NCI-H774 (cell line): ENCODE measurements at places on chromosomes 1 and 21.

DNA sequence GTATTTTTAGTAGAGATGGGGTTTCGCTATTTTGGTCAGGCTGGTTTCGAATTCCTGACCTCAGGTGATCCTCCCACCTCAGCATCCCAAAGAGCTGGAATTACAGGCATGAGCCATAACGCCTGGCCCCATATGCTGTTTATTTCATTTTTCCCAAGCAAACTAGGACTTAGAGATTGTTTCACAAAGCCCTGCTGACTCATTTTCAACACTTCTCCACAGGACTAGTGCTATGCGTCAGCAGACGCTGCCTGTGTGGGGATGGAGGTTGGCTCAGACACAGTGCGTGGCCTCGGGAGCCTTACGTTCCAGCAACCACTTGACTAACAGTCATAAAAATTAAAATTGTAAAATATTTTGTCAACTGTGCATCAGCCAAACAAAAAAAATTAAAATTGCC lies 22.7 kb downstream of the PKNOX1 start:
- DNase-seq, result no peak

- no peak for DNase-seq
Observed at GRCh38 chr1:24451746-24452145, 36.1 kb downstream of the NIPAL3 start.

- peak; percentile 43 for DNase-seq
Observed at GRCh38 chr1:24930260-24931145, at the start of gene RUNX3. RUNX3 (minus strand) TSS chr1:24930276; CDS start chr1:24929868, 408 bp downstream.

DNA sequence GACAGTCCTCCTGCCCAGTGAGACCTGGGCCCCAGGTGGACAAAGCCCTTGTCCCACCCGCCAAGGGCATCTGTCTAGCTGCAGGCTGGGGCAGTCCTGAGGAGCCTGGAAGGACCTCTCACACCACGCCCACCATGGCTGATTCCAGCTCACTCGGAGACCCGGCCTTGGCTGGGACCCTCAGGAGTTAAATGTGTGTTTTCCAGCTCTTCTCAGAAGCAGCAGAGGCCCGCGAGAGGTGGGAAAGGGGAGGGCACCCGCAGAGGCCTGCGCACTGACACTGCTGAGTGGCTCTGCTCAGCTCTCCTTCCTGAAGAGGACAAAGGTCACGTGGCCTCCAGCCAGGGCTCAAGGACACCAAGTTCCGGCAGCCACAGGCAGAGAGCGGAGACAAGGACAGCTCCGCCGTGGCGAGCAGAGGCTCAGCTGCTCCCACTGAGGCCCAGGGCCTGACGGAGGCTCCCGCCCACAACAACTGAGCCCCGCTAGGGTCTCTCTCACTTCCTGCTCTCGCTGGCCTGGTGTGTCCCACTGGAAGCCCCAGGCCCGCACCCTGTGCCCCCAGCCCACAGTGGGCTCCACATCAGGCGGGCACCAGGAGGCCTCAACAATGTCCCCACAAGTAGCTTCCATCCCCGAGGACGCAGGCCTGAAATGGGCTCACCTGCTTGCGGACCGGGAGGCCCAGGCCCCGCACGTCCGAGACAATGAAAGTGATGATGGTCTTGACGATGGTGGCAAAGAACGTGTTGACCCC lies 16.9 kb downstream of the SLC19A1 start:
- no peak for DNase-seq

DNA sequence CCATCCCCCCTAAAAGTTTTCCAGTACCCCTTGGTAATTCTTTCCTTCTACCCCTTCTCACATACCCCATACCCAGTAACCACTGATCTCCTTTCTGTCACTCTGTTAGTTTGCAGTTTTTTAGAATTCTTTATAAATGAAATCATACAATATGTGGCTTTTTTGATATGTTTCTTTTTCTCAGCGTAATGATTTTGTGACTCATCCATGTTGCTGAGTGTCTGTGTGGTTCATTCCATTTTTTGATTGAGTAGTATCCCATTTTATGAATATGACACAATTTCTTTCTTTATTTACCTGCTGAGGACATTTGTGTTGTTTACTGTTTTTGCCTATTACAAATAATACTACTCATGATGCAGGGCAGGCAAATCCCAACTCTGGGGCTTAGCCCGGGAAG lies 1605.3 kb downstream of the BRINP3 start:
- DNase-seq, result no peak

DNA sequence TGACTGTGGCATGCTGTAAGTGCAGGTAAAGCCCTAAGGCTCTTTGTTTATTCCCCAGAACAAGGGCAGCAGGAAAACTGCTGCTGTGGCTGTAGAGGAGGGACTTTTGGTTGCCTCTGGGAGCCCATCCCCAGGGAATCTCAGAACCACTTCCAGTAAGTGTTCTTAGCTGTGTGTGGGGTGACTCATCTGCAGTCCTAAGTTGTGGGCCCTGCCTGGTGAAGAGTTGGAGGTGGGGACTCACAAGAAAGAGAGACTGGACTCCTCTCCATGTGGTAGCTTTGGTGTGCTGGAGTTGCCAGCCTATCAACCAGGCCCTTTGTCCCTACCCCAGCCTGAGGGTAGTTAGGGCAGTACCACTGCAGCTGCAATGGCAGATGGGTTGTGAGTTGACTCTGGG lies 24.0 kb upstream of the DENND1B start:
- no peak for DNase-seq

DNA sequence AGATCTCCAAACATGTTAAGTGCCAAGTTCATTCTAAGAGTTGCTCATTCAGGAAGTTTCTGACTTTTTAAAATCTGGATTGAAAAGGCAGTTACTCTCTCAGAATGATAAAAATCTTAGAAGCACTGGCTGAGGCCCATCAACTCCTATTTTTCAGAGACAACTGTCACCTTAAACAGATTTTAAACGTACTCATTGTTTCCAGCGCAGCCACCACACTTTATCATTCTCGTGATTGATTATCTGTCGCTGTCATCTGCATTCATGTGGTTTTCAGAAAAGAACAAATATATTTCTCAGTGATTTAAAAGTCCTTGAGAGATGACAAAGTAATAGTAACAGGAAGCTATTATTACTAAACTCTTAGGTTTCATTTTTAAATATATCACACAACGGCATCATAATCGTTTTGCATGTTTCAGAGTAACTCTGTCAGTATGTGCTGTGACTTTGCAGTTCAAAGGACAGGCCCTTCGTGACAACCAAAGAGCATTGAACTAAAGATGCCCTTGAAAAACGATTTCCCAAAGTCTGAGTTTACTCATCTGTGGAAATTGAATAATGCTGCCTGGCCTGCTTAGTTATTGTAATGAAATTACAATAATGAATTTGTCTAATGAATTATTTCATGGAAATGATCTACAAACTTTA lies 14.9 kb upstream of the KCNK1 start:
- no peak for DNase-seq

DNA sequence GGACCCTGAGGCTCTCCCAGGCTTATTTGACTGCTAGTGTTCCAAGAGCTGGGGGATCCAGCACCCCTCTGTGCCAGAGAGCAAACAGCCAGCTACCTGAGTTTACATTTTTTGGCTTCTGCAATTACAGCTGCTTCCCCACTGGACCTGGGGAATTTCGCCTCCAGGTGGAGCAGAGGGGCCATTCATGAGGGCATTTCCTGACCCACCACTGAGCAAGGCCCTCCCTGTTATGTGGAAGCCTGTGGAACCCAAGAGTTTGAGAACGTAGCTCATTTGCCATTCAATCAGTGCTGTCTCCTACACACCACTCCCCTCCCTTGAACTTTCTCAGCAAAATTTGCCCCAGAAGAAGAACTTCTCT lies 42.7 kb upstream of the TMEM51 start:
- DNase-seq, result no peak

DNA sequence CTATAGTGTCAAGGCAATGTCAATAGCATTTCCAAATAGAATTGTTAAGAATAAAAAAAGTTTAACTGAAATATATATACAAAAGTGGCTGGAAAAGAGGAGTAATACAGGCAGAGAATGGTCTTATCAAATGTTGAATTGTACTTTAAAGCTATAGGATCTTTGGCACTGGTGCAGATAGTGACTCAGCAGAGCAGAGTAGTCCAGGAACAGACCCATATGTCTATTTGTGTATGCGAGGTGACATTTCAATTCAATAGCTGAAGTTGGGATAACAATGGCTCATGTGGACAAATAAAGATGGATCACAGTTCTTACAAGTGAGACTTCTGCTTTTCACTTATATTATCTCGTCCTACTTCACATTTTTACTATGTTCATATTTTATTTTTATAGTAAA lies 543.0 kb upstream of the B3GALT2 start:
- peak; percentile 29 for DNase-seq

DNA sequence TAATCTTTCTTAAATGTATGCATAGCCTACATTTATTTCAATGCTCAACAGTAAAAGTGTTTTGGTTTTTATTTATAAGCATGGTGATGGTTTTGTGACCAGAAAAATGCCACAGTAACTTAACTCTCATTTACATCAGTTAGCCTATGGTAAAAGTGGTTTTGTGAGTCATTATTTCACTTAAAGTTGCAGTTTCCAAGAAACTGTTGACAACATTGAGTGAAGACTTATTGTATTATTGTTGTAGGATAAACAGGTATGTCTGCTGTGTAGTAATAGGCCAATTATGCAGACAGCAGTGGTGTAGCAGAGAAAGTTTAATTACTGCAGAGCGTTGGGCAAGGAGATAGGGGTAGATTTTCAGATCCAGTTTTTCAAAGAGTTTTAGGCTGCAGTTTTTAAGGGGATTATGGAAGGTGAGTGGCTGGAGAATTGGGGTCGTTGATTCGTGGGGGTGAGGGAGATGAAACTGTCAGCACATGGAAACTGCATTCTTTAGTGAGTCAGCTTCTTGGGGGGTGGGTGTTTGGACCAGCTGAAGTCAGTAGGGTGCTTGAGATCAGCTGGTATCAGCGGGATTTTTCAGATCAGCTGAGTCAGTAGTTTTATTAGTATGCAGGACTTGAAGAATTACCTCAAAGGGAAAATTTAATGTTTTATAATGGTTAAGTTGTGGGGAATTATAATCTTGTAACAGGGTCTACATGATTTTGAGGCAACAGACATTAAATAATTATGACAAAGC lies 168.7 kb upstream of the FMN2 start:
- DNase-seq, result no peak

DNA sequence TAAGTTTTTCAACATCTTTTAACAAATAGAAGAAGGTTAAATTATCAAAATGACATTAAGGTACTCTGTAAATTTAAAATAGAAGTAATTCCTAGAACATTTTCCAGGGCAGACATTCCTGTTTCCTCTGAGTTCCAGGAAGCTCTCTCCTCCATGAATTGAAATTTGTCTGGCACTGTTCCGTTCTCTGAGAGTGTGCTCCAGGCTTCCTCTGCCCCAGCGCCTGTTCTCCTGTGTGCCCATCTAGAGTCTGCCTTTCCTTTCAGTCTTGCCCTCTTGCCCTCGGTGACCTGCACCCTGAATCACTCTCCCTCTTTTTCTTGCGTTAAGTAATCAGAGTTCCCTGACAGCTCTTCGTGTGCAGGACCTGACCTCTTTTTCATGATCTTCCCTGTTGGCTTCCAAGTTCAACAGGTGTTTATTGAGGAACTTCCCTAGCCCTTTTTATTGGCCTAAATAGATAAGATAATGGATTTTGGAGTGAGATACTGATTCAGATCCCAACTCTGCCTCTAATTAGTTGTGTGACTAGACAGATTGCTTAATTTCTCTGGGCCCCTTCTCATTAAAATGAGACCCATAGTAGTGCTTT lies 77.1 kb downstream of the MTR start:
- DNase-seq, result no peak

- DNase-seq, result no peak
Observed at GRCh38 chr1:46072975-46073374, 59.5 kb downstream of the PIK3R3 start.

- no peak for DNase-seq
Observed at GRCh38 chr1:23244256-23244761, 27.0 kb upstream of the HTR1D start.

DNA sequence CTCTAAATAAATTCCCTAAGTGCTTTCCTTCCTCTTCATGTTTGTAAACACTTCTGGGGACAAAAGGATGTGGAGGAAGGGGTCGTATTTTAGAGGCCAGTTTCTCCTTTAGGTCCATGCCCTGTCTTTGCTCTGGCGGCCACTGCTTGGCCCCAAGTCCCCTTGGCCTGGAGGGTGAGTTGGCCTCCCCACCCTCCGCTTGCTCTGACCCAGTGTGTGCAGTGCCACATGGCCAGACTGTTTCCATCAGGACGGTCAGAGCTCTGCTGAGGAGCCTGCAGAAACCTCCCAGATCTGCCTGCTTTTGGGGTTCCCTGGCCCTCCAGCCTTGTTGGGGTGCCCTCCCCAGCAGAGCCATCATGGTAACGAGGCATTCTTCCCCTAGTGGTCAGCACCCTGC lies 127.8 kb downstream of the CAMTA1 start:
- DNase-seq, result no peak

GRCh38 chr1:33142483-33143064 lies 39.3 kb downstream of the TRIM62 start:
- no peak for DNase-seq

GRCh38 chr1:24191860-24192259 lies 4.8 kb upstream of the IFNLR1 start:
- DNase-seq, result no peak

GRCh38 chr21:26115305-26115704 lies 55.3 kb downstream of the APP start:
- peak; percentile 75 for DNase-seq

DNA sequence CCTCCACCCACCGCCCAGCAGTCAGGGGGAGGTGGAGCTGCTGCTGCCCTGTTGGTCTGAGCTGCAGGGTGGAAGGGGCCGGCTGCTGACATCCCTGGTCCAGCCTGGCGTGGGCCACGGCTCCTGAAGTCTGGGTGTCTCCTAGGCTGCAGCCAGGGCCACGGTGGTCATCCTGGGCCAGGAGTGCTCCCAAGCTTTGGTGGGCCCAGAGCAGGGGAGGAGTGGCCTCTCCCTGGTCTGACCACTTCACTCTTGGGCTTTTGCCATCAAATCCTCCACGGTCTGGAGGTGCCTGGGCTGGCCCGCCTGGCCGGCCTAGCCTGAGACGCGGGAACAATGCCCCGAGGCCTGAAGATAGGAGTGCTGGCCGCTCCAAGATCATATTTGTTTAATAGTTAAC lies 5.8 kb downstream of the PRDM16 start:
- DNase-seq, result no peak

DNA sequence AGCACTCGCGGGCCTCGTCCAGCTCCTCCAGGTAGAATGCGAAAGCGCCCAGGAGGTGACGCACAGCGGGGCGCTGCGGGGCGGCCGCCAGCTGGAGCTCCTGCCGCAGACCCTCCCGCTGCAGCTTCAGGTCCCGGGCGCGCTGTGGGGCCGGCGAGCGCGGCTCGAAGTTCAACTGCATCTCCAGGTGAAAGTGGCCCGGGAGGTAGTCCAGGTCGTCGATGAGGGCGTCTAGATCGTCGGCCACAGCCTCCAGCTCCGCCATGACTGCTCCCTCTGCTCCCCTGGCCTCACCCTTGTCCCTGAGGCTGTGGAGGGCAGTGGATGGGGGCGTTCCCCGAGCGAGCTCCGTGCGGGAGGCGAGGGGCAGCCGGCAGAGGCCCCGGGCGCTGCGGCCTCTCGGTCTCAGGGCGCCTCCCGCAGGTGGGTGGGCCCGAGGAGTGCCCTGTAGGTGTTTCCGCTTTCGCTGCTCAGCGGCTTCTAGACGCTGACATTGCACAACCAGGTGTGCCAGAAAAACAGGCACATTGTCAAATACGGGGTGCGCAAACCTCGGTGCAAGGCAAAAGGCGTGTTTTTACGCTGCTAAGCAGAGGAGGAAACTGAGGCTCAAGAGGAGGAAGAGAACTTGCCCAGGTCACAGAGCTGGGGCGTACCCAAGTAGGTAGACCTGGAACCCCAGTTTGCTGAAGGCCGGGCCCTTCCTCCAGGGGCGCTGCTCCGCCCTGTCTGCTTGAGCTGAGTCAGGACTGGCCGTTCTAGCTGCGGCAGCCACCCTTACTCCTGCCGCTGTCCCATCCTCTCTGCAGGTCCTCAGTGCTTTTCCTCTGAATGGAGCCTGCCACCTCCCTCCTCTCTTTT lies at the start of gene TTC22:
TSS of gene TTC22 (minus strand) at position 425 of the 861 bp plus-strand sequence. CDS start at position 265, 160 bp downstream.
- DNase-seq, result peak; percentile 70
